ENCODE measurements at places on chromosomes 6 and 20.

DNA sequence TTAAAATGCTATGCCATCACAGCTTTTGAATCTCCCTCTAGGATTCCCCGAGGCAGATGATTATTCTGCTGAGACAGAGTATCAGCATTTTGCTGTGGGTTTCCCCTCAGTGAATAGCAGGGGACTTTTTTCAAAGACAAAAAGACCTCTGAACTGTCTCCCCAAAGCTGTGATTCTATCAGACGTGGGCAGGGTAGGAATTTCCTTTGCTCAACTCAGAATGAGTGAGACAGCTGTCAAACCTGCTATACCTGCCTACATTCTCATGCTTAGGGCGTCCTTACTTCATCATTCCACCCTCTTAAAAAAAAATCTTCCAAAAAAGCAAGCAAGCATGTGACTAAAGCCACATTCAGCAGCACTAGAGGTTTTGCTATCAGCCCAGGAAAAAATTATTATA lies 147.6 kb upstream of the FAM83B start:
- no peak for DNase-seq

DNA sequence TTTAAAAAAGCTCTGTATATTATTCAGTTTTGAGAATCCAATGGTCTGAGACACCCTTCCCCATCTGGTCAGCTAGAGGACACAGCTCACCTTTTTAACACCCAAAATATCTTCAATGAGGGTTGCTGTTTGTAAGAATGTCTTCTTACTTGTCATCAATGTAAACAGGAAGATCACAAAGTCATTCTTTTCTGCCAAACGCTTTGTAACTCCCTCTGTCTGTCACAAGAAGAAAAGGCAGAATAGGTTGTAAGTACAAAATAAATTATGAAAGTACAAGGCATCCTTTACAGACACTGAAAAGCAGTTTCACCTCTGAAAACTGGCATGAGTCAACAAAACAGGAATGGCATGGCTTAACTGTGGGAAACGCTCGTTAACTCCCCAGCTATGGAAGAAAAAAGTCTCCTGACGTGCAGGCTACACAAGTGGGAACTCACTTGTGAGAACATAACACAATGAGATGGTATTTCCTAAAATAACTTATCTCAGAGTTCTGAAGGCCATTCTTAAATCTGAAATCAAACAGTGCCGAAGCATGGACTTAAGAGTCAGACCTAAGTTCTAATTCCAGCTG lies 42.7 kb downstream of the TRPC4AP start:
- no peak for DNase-seq

DNA sequence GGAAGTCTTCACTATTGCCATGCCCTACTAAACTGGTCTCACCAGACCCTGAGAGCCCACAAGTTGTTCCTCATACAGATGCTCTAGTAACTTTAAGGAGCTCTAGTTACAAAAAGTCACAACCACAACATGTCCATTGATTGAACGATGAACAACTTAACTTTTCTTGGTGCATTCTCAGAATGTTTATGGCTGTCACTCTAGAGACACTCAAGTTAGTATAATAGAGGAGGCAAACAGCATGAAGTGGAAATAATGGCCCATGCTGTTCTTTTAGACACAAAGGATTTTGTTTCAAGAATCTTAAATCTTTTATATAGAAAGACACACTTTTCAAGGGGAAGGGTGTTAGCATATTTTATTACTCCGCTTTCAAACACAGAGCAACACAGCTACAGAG lies 934.4 kb downstream of the HACE1 start:
- no peak for DNase-seq

GRCh38 chr6:111074311-111074710 lies 13.0 kb upstream of the SLC16A10 start:
- no peak for DNase-seq

GRCh38 chr6:157420497-157420896 lies 39.5 kb downstream of the ZDHHC14 start:
- DNase-seq = no peak

DNA sequence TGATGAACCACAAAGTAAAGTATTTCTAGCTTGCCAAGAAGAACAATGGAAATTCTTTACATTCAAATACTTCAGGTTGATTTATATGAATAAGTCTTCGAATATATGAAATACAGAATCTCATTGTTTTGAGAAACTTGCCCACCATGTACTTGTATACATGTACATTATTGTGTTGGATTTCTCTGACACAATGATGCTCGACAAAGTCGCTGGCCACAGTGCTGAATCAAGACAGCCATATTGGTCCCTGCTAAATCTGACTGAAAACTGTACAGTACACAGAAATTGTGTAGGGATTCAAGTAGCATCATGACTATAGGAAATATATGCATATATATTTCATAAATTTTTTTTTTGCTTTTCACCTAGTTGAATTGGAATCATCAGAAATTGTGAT lies 13.1 kb upstream of the LIN28B start:
- DNase-seq = no peak

- DNase-seq = no peak
Observed at GRCh38 chr6:54473328-54473727, 165.1 kb downstream of the TINAG start.

- DNase-seq = no peak
Observed at GRCh38 chr6:94463306-94463705, 1043.9 kb upstream of the EPHA7 start.

DNA sequence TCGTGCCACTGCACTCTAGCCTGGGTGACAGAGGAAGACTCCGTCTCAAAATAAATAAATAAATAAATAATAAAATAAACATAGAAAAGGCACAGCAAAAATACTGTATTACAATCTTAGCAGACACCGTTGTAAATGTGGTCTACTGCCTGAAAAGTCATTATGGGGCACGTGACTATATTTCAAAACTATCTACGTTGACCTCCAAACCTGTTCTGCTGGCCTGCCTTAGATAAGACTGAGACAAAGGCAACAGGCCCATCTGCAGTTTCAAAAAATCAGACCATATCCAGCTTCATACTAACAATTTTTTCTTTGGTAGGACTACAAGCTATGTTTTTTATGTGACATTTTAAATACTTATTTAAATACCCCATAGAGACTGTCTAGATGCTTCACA lies 59.1 kb downstream of the AGPAT4 start:
- DNase-seq = no peak

GRCh38 chr6:1574083-1574761 lies 35.5 kb upstream of the FOXC1 start:
- DNase-seq = no peak

DNA sequence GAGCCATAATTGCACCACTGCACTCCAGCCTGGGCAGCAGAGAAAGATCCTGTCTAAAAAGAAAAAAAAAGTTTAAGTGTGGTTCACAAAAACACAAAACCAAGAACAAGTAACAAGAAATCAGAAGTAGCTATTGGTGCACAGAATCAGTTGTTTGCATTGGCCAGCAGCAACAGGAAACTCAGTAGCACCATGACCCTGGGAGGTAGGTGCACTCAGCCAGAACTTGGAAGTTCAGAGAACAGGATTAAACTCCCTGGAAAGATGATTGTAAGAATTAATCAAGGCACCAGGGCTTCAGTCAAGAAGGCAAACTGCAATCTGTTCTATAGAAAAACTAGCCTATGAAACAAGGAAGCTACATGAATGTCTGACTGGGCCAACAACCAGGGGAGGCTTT lies 267.9 kb downstream of the COL12A1 start:
- DNase-seq = no peak

All from activated CD4-positive, alpha-beta T cell treated with anti-CD3 and anti-CD28 coated beads for 1 hour (primary cell).